ENCODE measurements at places on chromosomes 13 and 19. TPM values are rescaled to one million over a fixed set of nuclear protein-coding genes. Genes with fewer than 3 reads are reported as not detected.

DNA sequence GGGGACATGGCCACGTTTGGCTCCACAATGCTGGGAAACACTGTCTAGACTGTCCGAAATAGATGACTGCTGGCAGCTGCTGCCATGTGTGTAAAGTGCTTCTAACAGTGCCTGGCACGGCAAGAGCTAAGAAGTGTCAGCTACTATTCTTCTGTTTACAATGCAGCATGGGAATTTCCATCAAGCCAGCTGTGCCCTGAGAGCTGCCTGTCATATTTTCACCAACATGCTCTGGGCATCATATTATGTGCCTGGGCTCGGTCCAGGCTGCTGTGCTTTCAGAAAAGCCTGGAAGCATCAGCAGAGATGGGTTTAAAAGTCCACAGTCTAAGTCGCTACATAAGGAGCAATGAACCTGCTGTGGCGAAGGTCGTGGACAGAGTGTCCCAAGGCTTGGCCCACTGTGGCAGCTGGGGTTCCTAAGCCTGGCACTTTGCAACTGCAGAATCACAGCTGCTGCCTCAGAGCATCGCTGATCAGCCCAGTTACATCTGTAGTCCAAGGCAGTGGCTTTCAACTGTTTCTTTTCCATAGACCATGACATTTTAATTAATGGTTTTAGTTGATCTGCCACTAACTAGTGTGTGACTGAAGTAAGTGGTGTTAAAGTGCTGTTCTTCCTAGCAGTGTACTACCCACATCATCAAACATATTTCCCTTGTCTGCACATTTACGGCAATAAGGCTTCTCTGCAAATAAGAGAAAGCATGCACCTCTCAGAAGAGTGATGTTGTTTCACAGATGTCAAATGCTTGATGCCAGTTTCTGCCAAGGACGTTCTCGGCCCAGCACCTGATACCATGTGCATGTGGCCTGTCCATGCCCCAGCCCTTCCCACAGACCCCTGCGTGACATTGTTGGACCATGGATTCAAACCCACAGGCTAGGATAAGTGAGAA is 95.7 kb upstream of the C1QTNF9B start:
- no peak for DNase-seq

GRCh38 chr19:18520848-18521691 is 800 bp downstream of the ELL start:
- peak; percentile 68 for DNase-seq

GRCh38 chr13:108877300-108877699 is 247.9 kb downstream of the MYO16 start:
- no peak for DNase-seq

CLDND2 gene
- not detected for total RNA-seq

ERCC5 gene
- total RNA-seq = 42.9 TPM

NCCRP1 gene
- not detected for total RNA-seq

REXO1 gene
- 15.6 TPM for total RNA-seq
